ENCODE measurements at places on chromosomes 11 and 22.

DNA sequence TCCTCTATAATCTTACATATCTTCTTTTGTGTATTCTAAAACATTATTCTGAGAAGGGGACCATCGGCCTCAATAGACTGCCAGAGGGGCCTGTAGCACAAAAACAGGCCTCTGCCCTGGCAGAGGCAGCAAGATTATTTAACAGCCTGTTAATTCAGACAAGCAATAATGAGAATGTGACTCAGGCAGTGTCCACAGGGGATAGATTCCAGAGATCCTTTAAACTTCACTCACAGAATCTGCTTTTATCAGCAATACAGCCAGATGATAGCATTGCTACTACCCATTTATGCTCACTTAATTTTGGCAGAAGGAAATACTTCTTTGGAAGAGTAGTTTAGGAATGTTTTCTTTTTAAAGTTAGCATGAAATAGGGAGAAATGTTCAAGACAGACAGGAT, 44.9 kb downstream of the AAMDC start:
- no peaks in the 10 kb centered on the region for H3K27me3 ChIP-seq
- no peak overlapping the region for H3K4me3 ChIP-seq
- no peak overlapping the region for H3K27ac ChIP-seq
- no peaks in the 10 kb centered on the region for H3K4me1 ChIP-seq
- no peak for DNase-seq

DNA sequence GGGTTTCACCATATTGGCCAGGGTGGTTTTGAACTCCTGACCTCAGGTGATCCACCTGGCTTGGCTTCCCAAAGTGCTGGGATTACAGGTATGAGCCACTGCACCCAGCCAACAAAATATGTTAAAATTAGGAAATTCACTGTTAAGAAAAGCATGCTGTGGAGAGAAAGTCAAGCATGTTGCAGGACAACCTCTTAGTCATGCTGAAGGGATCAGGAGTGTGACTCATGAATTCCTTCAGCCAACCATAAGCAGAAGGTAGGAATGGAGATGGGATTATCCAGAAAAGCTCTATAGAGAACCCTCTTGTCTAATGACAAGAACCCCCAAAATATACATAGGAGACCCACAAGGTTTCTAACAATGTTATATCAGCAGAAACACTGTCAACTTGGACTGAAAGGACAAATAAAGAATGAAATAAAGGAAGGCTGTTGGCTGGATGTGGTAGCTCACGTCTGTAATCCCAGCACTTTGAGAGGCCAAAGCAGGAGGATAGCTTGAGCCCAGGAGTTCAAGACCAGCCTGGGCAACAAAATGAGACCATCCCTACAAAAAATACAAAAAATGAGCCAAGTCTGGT, 16.0 kb downstream of the MRTFA start:
- H3K4me1 ChIP-seq = no peaks in the 10 kb centered on the region
- H3K4me3 ChIP-seq = no peak overlapping the region
- H3K27me3 ChIP-seq = no peaks in the 10 kb centered on the region

GRCh38 chr11:33438301-33438700, 181.1 kb downstream of the HIPK3 start:
- no peaks in the 10 kb centered on the region for H3K36me3 ChIP-seq
- no peak overlapping the region for H3K27ac ChIP-seq
- H3K27me3 ChIP-seq = no peaks in the 10 kb centered on the region
- no peak overlapping the region for H3K4me3 ChIP-seq
- no peak for DNase-seq

- peaks cover 7% of the 10 kb centered on the region for H3K4me1 ChIP-seq
- H3K36me3 ChIP-seq = peaks cover 20% of the 10 kb centered on the region
- no peak overlapping the region for H3K27ac ChIP-seq
- DNase-seq = no peak
- no peak overlapping the region for H3K4me3 ChIP-seq
- no peaks in the 10 kb centered on the region for H3K27me3 ChIP-seq
Measured at GRCh38 chr22:35434061-35434710, 34.2 kb downstream of the MCM5 start.

DNA sequence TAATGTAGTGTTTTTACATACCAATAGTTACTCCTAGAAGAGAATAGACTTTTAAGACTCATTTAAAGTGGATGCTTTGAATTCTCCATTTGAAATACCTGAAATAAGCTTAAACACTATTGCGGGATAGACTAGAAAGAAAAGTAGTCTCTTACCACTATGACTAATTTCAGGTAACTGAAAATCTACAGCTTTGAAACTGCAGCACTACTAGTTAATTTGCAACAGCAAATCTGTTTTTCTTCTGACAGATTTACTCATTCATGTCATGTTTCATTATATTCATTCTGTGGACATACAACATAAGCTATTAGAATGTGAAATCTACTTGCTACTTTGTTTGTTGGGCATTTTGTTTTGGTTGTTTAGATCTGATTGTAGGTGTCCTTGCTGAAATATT, 153.6 kb downstream of the MAML2 start:
- H3K27ac ChIP-seq = no peak overlapping the region
- peaks cover 27% of the 10 kb centered on the region for H3K4me1 ChIP-seq
- no peaks in the 10 kb centered on the region for H3K27me3 ChIP-seq
- DNase-seq = no peak

- DNase-seq = no peak
- H3K27ac ChIP-seq = no peak overlapping the region
- H3K4me3 ChIP-seq = no peak overlapping the region
Measured at GRCh38 chr22:20039683-20040325, 18.9 kb downstream of the TANGO2 start.

GRCh38 chr11:75968021-75968625, 153.1 kb downstream of the UVRAG start:
- H3K27ac ChIP-seq = no peak overlapping the region
- no peaks in the 10 kb centered on the region for H3K36me3 ChIP-seq
- no peaks in the 10 kb centered on the region for H3K27me3 ChIP-seq
- no peak overlapping the region for H3K4me3 ChIP-seq
- DNase-seq = no peak

GRCh38 chr11:20036626-20037335, 123.5 kb downstream of the DBX1 start:
- peaks cover 12% of the 10 kb centered on the region for H3K4me1 ChIP-seq
- H3K36me3 ChIP-seq = peaks cover 32% of the 10 kb centered on the region
- no peak overlapping the region for H3K4me3 ChIP-seq
- H3K27me3 ChIP-seq = no peaks in the 10 kb centered on the region
- DNase-seq = no peak

- H3K4me1 ChIP-seq = no peaks in the 10 kb centered on the region
- no peaks in the 10 kb centered on the region for H3K27me3 ChIP-seq
- H3K4me3 ChIP-seq = no peak overlapping the region
- H3K36me3 ChIP-seq = no peaks in the 10 kb centered on the region
- no peak overlapping the region for H3K27ac ChIP-seq
Measured at GRCh38 chr11:113401718-113402117, 14.1 kb downstream of the ANKK1 start.

- no peaks in the 10 kb centered on the region for H3K36me3 ChIP-seq
- H3K27me3 ChIP-seq = no peaks in the 10 kb centered on the region
- DNase-seq = no peak
- H3K4me1 ChIP-seq = peaks cover 77% of the 10 kb centered on the region
Measured at GRCh38 chr11:69294571-69295078, 670 bp downstream of the MYEOV start.

GRCh38 chr11:126997641-126998040, 2.9 kb downstream of the KIRREL3 start:
- H3K4me3 ChIP-seq = no peak overlapping the region
- H3K36me3 ChIP-seq = no peaks in the 10 kb centered on the region
- H3K4me1 ChIP-seq = peaks cover 14% of the 10 kb centered on the region
- peaks cover 1% of the 10 kb centered on the region for H3K27me3 ChIP-seq
- no peak for DNase-seq
